ENCODE measurements at places on chromosomes 13 and 19.

DNA sequence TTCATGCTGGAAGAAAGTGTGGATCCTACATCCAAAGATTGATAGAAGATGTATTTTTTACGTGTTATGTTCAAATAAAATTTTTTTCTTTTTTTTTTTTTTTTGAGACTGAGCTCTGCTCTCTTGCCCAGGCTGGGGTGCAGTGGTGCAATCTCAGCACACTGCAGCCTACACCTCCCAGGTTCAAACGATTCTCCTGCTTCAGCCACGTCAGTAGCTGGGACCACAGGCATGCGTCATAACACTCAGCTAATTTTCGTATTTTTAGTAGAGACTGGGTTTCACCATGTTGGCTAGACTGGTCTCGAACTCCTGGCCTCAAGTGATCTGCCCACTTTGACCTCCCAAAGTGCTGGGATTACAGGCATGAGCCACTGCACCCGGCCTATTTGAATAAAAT is 65.7 kb downstream of the KLF12 start:
- DNase-seq, result no peak

- no peak for DNase-seq
These were observed 33.3 kb downstream of the TIMM13 start for GRCh38 chr19:2394054-2394441.

DNA sequence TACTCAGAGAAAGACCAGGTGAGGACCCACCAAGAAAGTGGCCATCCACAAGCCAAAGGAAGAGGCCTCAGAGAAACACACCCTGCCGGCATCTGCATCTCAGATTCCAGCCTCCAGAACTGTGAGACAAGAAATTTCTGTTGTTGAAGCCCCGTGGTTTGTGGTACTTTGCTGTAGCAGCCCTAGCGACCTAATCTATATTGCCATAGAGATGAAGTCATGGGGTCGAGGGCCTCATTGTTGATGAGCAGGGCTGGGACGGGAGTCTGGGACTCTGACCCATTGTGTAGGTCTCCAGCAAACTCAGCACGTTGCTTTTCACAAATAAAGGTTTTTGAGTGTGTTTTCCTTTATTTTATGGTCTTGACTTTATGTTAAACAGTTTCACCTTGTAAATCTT is 174.9 kb downstream of the TNFSF13B start:
- no peak for DNase-seq

- no peak for DNase-seq
These were observed 313.3 kb downstream of the HS6ST3 start for GRCh38 chr13:96403241-96403640.

DNA sequence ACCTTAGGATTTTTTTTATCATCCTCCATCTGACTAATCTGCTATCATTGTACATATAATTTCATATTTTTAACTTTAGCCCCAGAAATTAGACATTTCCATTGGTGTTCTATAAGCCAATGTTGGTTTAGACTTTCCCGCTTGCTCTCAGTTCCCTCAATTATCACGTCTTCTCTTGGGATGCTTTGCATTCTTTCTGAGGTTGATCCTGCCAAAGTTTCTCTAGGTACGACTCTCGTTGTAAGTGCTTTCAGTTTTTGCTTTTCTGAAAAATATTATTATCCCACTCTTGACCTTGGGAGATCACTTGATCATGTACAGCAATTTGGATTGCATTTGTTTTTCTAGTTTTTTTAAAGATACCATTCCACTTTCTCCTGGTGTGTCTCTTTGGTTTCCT is 270.2 kb downstream of the IRS2 start:
- no peak for DNase-seq
